ENCODE measurements at places on chromosomes 5 and 9.

GRCh38 chr9:133703591-133704399, 34.4 kb downstream of the SARDH start:
- H3K27me3 ChIP-seq = no peaks in the 10 kb centered on the region
- no peak for DNase-seq
- no peak overlapping the region for H3K27ac ChIP-seq
- H3K36me3 ChIP-seq = no peaks in the 10 kb centered on the region

GRCh38 chr5:103942587-103943186, 380.1 kb upstream of the NUDT12 start:
- H3K4me3 ChIP-seq = no peak overlapping the region
- no peaks in the 10 kb centered on the region for H3K27me3 ChIP-seq
- no peaks in the 10 kb centered on the region for H3K36me3 ChIP-seq
- DNase-seq = no peak

GRCh38 chr5:61256474-61256873, 75.6 kb upstream of the ZSWIM6 start:
- no peak for DNase-seq
- H3K4me1 ChIP-seq = no peaks in the 10 kb centered on the region
- no peaks in the 10 kb centered on the region for H3K27me3 ChIP-seq

GRCh38 chr9:77910194-77910621, 121.4 kb downstream of the GNAQ start:
- DNase-seq = no peak
- H3K36me3 ChIP-seq = no peaks in the 10 kb centered on the region
- no peak overlapping the region for H3K27ac ChIP-seq

- no peaks in the 10 kb centered on the region for H3K27me3 ChIP-seq
- H3K4me3 ChIP-seq = no peak overlapping the region
- H3K27ac ChIP-seq = no peak overlapping the region
- H3K36me3 ChIP-seq = peaks cover 3% of the 10 kb centered on the region
- no peak for DNase-seq
Observed at GRCh38 chr5:78467752-78468357, 107.4 kb downstream of the SCAMP1 start.

GRCh38 chr5:138579517-138579863, 4.3 kb upstream of the HSPA9 start:
- no peak overlapping the region for H3K4me3 ChIP-seq
- no peaks in the 10 kb centered on the region for H3K36me3 ChIP-seq
- no peaks in the 10 kb centered on the region for H3K27me3 ChIP-seq
- no peak overlapping the region for H3K27ac ChIP-seq

- H3K27me3 ChIP-seq = no peaks in the 10 kb centered on the region
- H3K27ac ChIP-seq = no peak overlapping the region
- H3K4me1 ChIP-seq = peaks cover 5% of the 10 kb centered on the region
- H3K4me3 ChIP-seq = no peak overlapping the region
- no peak for DNase-seq
- H3K36me3 ChIP-seq = no peaks in the 10 kb centered on the region
Observed at GRCh38 chr5:55864606-55865541, 13.7 kb downstream of the IL31RA start.

GRCh38 chr5:32960340-32961058, 249.4 kb downstream of the NPR3 start:
- H3K27ac ChIP-seq = no peak overlapping the region
- no peak for DNase-seq
- no peaks in the 10 kb centered on the region for H3K4me1 ChIP-seq
- no peaks in the 10 kb centered on the region for H3K27me3 ChIP-seq

GRCh38 chr5:86909418-86910295, 291.9 kb downstream of the COX7C start:
- H3K27me3 ChIP-seq = no peaks in the 10 kb centered on the region
- H3K36me3 ChIP-seq = no peaks in the 10 kb centered on the region
- no peak for DNase-seq

DNA sequence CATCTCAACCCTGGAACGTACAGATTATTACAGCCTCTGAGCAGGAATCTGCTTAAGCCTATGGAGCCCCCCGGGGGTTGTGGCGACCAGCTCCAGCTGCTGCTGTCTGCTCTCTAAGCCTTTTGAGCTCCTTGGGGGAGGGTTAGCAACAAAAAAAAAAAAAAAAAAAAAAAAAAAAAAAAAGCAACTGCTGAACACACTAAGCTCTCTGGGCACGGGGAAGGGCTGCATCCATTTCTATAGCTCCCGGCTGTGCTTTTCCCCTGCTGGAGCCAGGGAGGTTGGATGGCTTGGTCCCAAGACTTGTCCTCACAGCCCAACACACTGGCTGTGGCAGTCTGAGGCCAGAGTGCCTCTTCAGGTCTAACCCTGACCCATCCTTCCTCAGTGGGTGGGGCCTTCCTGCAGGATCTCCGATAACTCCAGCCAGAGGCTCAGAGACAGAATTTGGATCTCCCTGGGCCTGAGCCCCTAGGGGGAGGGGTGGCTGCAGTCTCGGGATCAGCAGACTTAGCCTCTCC, 82.1 kb downstream of the FBN2 start:
- H3K4me1 ChIP-seq = no peaks in the 10 kb centered on the region
- H3K36me3 ChIP-seq = no peaks in the 10 kb centered on the region
- no peak overlapping the region for H3K4me3 ChIP-seq
- DNase-seq = no peak
- H3K27me3 ChIP-seq = no peaks in the 10 kb centered on the region
